ENCODE measurements at places on chromosomes 3 and 15.

- DNase-seq = peak; percentile 76
These were observed 18.7 kb downstream of the ISG20 start for GRCh38 chr15:88657326-88658069.

- no peak for DNase-seq
These were observed 13.5 kb upstream of the DNAH1 start for GRCh38 chr3:52302426-52303145.

- DNase-seq = no peak
These were observed 581.3 kb downstream of the UNC13C start for GRCh38 chr15:54559405-54560069.

DNA sequence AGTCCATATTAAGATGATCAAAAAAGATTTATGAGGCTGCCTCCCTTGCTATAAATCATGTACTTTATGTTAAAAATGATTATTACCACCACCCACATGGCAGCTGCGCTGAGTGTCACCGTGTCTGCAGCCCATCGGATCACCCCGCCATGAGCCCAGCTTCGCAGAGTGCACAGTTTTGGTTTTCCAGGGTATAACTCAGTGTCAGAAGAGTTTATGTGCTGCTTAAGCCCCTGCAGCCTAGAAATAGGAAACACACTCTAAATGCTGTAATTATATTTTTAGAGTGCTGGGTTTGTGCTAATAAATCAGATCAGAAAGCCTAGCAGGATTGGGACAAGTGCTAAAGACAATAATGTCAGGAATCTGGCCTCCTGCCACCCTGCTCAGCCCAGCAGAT lies 54.7 kb upstream of the ONECUT1 start:
- no peak for DNase-seq

DNA sequence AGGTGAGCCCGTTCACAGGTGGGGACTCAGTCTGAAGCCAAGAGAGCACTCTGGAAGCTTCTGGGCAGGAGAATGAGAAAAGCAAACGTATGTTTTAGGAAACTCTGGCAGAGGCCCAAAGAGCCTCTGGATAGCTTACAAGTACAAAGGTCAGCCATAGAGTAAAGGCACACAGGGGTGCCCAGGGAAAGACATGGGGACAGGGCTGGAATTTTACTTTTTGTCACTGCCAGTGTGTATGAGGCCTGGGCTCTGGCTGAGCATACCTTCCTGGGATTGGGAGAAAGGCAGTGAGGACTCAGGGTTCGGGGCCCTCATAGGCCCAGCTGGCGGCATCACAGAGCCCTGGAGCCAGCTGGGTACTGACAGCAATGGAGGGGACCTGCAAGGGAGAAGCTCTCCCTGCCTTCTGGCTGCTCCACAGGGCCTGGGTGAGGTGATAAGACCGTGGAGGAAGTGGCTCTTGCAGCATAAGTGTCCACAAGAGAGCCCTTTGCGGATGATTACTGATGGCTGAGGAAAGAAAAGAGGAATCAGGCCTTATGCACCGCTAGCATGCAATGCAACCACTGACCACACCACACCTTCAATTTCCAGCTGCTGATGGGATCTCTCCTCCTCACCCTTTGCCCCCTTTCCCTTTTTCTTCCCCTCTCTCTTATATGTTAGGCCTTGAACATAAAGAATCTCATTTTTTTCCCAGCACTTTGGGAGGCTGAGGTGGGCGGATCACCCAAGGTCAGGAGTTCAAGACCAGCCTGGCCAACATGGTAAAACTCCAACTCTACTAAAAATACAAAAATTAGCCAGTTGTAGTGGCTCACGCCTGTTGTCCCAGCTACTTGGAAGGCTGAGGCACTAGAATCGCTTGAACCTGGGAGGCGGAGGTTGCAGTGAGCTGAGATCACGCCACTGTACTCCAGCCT lies 25.1 kb upstream of the BCL2L10 start:
- no peak for DNase-seq

- DNase-seq = no peak
These were observed 90.1 kb upstream of the BHLHE40 start for GRCh38 chr3:4888913-4889846.

DNA sequence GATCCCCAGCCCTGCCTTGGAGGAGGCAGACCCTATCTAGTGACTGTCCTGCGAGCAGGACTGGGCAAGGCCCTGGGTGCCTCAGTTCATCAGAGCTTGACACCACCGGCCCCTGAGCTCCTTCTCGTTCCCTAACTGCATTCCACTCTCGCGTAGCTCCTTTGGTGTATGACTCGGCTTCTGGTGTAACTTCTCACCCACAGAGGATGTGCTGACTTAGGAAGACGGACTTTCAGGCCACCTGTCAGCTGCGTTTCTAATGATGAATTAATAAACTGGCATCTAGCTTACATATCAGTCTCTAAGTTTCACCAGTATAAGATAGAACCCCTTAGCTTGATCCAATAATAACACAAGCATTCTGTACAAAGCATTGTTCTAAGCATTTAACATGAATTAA lies 17.5 kb downstream of the ABCF3 start:
- DNase-seq = no peak

DNA sequence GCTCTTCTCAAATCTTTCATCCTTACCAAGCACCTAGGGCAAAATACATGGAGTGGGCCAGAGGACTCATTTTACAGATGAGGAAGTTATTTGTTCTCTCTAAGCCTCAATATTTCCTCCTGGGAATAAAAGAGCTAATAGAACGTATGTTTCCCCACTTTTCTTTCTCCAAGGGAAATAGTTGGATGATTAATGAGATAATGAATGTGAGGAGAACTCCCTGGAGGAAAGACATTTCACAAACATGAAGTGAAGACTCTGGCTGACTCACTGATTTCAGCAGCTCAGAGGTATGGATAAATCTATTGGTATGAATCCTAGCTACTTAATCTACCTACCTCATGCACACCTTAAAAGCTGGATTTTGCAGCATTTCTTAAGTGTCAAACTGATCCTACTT lies 98.4 kb downstream of the ECT2 start:
- no peak for DNase-seq

- no peak for DNase-seq
These were observed 38.7 kb downstream of the SENP8 start for GRCh38 chr15:72156928-72157327.

DNA sequence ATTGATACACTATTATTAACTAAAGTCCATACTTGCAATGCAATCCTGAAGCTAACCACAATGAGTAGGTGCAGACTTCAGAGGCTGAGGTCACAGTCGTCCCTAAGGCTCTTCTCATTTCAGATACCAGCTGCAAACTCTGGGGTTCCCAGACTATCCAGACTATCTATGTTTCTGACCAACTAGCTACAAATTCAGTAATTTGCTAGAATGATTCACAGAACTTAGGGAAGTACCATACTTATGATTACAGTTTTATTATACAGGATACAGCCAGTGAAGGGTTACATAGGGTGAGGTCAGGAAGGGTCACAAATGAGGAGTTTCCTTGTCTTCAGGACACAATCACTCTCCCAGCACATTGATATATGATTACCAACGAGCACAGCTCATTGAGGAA lies 36.5 kb downstream of the PPM1L start:
- no peak for DNase-seq

DNA sequence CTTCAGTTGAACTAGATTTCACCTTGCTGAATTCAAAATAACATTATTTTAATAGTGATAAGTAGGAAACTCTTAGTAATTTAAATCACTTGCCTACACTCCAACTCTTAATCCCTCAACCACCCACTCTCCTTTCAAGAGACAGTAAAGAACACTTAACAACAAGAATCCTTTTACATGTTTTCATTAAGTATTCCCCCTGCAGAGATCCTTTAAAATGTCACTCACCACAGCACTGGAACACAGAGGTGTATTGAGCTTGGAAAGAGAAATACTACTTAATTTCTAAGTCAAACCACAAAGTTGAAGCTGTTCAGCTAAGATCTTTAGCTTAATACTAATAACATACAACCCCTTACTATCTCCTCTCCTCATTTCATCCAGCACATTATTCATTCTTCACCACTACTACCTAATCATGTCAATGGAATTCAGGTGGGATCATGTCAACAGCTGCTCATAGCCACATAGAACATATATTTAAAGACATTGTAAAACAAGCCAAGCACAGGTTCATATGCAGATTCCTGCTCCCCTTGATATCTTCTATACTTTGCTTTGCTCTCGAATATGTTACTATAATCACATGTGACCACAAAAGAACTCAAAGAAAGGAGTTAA lies 40.5 kb downstream of the IMPG2 start:
- no peak for DNase-seq

GRCh38 chr3:63251499-63251898 lies 26.6 kb upstream of the SYNPR start:
- no peak for DNase-seq

GRCh38 chr15:90239371-90239770 lies 5.4 kb downstream of the GDPGP1 start:
- no peak for DNase-seq

DNA sequence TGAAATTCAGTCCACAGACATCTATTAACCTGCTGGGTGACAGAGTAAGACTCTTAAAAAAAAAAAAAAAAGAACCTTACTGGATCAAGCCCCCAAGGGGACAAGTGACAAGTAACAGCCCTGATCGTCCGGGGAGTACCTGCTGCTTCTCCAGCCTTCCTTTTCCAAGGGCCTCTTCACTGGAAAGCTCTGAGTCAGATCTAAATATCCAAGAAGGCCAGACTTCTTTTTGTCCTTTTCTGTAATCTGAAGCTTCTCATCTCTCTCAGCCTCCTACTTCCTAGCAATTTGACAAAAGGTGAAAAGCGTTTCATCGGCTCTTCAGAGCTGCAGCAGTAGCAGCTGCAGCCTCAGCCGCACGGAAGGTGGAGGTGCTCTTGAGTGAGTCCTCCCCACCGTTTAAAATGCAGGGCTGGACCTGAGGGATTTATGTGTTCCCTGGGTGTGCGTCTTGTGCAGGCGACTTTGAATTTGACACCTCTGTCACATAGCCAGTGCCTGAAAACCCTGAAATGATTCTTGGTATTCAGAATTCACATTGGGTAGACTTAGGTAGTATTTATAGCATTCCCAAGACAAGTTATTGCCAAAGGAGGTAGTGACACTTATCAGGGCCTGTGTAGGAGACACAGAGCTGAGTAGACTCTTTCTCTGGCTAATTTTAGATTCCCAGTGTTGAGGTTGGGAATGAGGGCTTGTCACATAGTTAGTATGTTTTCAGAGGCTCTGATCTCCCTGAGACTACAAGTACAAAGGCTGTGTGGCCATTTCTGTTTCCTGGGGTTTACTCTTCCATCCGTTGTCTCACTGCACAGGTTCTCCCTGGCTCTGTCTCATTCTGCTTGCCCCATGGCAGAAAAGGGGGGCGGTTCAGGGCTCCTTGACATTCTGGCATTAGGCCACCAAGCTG lies 291.2 kb upstream of the C2CD4B start:
- no peak for DNase-seq

GRCh38 chr15:39478996-39479395 lies 101.9 kb upstream of the THBS1 start:
- DNase-seq = no peak

DNA sequence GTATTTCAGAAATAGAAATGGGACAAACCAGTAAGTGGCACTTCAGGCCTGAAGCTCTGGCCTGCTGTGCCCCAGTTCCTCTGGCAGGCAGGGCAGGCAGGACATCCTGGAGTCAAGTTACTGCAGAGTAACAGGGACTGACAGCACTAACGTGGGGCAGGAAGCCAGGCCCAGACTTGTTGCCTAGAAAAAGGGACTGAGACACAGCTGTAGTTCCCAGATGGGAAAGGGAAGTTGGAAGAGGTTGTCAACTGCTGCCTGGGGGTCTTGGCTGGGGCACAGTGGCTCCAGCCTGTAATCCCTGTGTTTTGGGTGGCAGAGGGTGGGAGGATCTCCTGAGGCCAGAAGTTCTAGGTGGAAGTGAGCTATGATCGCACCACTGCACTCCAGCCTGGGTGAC lies 171.9 kb downstream of the FMN1 start:
- peak; percentile 71 for DNase-seq

GRCh38 chr15:71538181-71538580 lies 272.2 kb upstream of the NR2E3 start:
- DNase-seq = no peak

GRCh38 chr15:73283366-73283962 lies 85.3 kb downstream of the HCN4 start:
- DNase-seq = no peak

DNA sequence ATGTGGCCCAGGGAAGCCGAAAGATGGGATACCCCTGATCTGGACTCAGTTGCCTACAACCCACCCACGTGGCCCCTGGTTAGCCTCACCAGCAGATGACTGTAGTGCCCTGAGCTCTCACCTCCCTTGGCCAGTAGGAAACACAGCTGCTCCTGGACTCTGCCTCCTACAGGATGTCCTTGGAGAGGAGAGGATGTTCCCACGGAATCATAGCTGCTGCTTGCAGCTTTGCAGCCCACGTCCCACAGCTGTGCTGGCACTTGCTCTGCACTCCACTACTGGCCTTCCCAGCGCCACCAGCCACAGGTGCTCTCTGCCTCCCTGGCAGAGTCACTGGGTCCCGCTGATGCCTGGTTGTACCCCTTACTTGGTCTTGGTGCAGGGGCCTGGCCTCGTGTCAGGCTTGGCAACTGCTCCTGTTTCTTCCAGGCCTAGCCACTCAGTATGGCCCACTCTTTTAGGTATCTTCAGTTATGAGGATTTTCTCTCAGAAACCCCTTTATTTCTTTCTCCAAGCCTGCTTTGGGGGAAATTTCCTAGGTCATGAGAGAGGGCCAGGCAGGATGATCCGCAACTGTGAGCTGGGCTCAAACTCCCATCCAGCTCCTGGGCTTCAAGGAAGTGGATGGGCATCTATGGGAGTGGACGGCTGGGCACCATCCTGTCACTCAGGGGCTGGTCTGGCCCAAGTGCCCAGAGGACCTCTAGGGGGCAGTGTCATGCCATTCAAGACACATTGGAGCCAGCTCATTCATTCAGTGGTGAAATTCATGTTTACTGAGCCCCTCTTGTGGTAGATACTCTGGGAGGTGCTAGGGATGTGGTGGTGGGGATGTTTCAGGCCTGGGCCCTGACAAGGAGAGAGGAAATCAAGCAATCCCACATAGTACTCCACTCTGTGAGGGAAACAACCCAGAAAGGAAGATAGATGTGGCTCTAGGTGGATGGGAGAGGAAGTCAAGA lies 16.2 kb upstream of the VILL start:
- peak; percentile 90 for DNase-seq
